Hematopoietic multipotent progenitor cell (in vitro differentiated cells): ENCODE measurements at places on chromosomes 12 and 14.

GRCh38 chr12:14207905-14208551 is 157.5 kb upstream of the ATF7IP start:
- DNase-seq = no peak

DNA sequence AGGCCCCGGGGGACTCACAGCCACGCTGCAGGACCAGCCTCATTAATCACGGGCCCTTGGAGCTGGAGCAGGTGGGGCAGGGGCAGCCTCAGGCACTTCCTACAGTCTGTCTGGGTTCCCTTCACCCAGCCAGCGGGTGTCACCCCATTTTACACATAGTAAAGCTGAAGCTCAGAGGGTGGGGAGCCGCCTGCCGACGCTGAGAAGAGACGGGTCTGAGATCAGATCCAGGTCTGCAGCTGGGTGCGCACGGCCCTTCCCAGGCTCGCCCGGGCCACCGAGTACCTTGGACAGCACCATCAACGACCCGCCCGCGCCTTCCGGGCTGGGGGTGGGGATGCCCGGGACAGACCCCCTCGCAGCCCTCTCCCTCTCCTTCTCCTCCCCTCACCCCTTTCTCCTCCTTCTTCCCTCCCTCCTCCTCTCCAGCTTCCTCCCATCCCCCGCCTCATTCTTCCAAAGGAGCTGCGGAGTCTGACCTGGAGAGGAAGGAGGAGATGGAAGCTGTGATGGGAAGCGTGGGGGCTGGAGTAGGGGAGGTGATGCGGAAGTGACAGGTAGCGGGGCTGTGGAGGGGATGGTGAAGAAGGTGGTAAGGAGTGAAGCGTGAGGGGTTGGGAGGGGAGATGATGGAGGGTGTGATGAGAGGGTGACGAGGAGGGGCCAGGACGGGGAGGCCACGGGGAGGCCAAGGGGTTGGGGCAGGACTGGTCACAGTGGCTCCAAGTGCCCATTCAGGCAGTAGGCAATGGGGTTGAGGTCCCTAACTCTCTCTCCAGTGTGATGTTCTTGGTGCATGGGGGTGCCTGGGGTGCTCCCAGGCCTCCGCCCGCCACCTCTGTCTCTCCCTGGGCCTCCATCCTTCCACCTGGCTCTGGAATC is 8.8 kb downstream of the DTX1 start:
- no peak for DNase-seq

- no peak for DNase-seq
Measured at GRCh38 chr12:19183121-19183838, 53.7 kb downstream of the PLEKHA5 start.

DNA sequence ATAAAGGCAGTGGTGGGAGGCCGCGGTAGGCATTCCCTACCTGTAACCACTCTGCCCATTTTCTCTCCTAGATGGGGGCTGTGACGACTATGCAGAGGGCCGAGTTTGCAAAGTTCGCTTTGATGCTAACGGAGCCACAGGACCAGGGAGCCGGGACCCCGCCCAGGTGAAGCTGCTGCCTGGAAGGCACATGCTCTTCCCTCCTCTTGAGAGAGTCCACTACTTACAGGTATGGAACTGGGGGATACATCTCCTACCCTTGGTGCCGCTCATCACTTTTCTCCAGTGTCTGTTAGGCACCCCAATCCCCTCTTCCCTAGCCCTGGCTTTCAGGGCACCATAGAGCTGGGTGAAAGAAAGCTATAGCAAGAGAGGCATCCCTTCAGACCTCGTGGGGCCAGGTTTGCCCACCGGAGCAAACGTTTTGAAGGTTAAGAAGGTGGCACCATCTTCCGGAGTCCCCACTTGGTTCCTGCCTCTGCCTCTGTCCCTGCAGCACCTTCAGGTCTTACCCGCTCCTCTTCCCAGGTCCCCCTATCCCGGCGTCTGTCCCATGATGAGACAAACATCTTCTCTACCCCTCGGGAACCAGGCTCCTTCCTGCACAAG is 2.0 kb upstream of the P3H3 start:
- no peak for DNase-seq

GRCh38 chr14:41130274-41130673 is 476.4 kb upstream of the LRFN5 start:
- DNase-seq = no peak

DNA sequence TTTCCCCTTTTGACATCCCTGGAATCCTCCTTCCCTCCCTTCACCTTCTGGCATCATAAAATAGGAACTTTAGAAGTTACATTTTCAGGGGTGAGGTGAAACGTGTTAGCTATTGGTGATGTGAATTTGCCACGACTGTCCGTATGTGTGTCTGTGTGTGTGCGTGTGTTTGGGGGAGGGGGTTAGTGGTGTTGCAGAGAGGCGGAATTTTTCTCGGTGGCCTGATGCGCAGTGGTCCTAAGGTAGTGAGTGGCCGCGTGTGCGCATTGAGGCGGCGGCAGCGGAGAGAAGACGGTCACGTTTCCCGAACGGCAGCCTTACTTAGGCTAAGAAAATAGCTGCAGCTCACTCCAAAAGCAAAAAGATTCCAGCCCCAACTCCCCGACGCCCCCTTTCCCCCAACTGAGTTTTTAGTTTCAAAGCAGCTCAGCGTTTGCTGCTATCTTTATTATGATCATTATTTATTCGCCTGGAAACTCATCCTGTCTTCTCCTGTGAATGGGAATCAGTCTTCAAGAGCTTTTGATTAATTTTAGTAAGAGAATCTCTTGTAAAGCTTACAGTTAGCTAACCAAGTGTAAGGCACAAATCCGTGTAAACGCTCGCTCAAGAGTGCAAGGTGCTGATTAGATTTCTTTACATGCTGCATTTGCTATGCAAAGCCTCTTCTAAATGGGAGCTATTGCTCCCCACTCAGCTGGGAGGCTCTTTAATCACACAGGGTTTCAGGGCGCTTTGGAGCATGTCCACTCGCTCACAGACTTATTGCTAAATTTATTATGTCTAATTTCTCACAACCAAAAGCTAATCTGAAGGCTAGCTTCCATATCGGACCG is 4.7 kb downstream of the FLRT2 start:
- no peak for DNase-seq

DNA sequence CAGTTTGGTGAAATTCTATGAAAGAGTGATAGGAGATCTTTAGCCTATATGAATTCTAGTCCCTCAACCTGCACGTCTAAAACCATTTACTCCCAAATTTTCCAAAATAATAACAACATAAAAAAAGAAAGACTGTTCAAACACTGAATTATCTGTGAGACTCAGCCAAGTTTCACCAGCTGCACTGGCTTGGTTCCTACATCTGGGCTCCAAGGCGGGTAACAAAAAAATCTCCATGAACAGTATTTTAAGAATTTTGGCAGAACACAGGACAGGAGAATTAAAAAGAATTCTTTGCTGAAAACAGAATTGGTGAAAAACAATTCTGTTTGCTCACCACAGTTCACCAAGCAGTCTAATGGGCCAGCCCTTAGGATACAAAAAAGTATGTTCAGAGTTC is 536.8 kb upstream of the ATP2B1 start:
- no peak for DNase-seq

- no peak for DNase-seq
Measured at GRCh38 chr14:21191261-21191808, 35.5 kb upstream of the OR5AU1 start.

- DNase-seq = no peak
Measured at GRCh38 chr12:92027243-92027642, 118.4 kb downstream of the BTG1 start.

DNA sequence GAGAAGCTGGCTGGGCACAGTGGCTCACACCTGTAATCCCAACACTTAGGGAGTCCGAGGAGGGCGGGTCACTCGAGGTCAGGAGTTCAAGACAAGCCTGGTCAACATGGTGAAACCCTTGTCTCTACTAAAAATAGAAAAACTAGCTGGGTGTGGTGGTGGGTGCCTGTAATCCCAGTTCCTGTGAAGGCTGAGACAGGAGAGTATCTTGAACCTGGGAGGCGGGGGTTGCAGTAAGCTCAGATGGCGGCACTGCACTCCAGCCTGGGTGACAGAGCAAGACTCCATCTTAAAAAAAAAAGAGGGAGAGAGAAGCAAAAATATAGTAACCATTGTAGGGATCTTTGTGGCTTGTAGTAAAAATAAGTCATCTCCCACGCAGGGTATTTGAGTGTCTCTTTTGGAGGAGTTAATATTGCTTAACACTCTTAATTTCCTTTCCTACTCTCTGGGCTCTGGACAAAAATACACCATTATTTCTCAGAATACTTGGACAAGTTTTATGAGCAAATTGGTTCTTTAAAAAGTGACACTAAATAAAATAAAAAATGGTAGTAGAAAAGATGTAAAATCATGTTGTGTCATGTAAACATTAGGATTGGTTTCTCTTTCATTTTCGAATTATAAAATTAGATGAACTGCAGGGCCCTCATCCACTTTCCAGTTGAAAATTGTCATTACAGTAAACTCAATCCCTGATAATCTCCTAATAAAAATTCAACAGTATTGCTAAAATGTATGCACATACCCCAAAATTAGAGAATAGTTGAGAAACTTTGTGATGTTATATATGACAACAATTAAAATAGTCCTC is 61.1 kb upstream of the C12orf71 start:
- no peak for DNase-seq

- DNase-seq = no peak
Measured at GRCh38 chr12:1496162-1496900, 98.0 kb downstream of the FBXL14 start.

DNA sequence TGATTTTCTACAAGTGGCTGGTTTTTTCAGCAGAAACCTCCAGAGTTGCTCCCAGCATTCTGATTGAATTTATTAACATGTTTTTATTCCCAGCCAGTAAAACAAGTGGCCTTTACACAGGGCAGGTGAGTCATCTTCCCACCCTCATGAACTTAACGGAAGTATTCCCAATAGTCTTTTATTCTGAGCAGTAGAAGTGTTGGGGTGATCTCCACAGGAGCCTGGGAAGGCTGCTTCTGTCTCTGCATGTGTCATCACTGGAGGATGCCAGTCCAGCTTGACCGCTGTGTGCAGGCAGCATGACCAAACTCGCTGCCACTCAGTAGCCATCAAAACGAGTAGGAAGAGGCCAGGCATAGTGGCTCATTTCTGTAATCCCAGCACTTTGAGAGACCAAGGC is 13.4 kb upstream of the DNAH10 start:
- no peak for DNase-seq

DNA sequence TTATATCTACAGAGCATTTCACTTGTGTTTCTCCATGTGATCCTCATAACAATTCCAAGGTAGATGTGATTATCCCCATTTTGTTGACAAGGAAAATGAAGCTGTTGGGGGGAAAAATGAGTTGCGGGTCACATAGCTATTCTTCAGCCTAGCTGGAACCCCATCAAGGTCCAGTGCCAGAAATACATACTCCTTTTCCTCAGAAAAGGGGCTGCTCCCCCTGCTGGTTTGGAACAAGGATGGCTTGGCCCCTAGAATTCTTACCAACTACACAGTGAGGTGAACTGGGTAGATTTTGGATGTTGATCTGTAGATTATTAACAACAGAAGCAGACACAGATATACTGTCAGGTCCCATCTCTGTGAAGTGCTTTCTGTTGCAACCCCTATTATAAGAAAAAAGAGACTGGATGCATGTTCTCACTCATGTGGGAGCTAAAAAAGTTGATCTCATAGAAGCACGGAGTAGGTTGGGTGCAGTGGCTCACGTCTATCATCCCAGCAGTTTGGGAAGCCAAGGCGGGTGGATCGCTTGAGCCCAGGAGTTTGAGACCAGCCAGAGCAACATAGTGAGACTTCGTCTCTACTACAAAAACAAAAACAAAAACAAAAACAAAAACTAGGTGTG is 8.9 kb downstream of the IKZF4 start:
- DNase-seq = peak; percentile 77

DNA sequence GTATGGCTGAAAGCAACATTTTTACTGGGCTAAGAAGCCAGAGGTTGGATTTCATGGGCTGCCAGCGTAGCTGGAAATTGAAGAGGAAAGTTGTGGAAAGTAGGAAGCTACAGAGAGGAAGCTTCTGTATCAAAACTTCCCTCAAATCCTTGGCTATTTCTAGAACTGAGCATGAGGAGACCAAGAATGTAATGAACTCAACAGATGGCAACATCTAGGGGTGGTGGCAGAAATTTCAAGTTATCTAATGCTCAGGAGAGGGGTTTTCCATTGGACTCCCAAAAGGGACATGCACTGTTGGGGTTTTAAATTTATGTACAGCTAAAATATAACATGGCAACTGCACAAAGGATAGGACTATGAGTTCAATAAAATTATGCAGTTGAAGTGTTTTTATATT is 151.3 kb downstream of the DHRS2 start:
- DNase-seq = no peak

- DNase-seq = no peak
Measured at GRCh38 chr14:72646861-72647528, 246.9 kb downstream of the DPF3 start.

GRCh38 chr12:64826234-64826633 is 1.8 kb downstream of the TBC1D30 start:
- DNase-seq = peak; percentile 49

GRCh38 chr14:22412926-22413411 is 176.1 kb downstream of the DAD1 start:
- no peak for DNase-seq

DNA sequence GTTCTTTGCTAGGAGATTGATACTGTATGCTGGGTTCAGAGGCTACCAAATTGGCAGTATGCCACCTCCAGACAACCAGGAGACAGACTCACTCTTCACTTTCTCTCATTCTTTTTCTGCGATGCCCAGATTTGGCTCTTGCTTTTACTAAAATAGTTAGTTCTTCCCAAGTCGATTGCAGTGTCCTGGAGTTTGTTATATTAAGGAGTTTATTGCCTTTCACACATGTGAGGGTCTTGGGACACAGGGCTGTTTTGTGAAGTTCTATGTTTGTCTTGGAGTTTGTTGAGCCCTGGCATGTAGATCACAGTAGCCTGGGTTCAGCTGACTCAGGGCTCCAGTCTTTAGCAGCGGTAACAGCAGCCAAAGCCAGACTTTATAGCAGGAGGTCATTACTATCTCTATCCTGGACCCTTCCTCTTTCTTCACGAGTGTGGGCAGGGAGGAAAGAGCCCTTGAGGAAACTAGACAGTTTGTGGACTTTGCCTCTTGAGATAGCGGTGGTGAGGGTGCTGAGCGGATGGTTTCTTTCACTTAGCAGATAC is 1.6 kb downstream of the MLEC start:
- peak; percentile 62 for DNase-seq

DNA sequence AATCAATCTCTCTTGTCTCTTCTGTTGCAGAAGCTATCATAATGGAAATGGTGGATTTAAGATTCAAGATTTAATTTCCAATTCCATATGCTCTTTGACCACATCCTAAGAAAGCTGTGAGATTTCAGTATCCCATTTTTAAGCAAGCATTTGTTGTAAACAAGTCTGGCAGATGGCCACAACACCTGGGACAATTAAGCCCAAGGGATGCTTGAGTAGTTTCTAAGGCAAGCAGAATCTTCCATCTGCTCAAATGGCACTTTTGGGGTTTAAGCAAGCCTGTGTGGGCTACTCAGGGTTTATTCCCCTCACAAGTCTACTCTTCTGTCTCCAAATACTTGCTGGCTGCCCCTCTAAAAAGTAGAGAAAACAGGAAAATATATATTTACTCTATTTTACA is 304.7 kb upstream of the SYT1 start:
- DNase-seq = no peak
